ENCODE measurements at places on chromosomes 4 and X.
A peak's percentile ranks its signal among the peaks of the same experiment; 100 is the strongest.

DNA sequence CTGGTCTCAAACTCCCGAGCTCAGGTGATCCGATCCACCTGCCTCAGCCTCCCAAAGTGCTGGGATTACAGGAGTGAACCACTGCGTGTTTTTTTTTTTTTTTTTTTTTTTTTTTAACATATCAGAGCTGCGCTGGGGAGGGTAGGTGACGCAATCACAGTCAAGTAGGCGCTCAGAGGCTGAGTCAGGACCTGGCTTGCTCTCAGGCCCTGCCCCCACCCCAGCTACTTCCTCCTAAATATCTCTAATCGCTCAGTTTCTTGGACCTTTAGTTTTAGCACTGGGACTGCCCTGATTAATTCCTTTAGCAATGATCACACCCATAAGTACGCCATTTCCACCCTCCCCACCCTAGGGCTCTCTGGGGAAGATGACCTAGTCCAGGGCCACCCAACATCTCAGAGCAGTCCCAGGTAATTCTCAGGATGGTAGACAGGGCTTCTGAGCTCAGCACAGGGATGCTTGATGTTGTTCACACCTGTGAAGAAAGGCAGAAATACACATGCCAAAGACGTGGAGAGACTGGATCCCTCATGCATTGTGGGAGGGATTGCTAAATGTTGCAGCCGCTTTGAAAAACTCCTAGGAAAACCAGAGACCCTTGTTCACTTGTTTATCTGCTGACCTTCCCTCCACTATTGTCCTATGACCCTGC is 50.2 kb downstream of the DDX3X start:
- peak; percentile 51 for DNase-seq

DNA sequence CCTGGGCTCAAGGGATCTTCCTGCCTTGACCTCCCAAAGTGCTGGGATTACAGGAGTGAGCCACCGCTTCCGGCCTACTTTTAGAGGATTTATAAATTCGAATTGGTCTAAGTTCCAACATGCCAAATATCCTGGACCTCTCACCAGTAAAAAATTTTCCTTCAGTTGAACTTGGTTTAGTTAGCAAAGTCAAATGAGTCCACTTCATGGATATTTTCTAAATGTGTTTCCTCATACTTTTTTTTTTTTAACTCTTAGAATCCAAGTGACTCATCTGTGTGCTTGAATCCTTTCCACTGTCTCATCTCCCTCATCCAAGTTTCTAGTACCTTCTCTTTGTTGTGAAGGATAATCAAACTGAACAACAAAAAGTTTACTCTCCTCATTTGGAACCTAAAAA is 49.7 kb downstream of the RBM47 start:
- no peak for DNase-seq

DNA sequence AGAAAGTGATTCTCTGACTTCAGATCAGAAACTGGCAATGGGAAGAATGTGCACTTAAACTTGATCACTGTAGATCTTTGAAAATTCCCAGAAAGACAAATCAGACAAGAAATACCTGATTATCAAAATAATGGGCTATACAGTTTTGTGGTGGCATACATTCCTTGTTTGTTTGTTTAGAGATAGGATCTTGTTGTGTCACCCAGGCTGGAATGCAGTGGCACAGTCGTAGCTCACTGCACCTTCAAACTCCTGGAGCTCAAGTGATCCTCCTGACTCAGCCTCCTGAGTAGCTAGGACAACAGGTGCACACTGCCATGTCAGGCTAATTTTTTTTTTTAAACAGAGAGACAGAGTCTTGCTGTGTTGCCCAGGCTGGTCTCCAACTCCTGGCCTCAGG is 81.0 kb upstream of the SPRY1 start:
- DNase-seq: no peak

GRCh38 chr4:145083891-145084605 is 13.9 kb downstream of the ANAPC10 start:
- peak; percentile 45 for DNase-seq

GRCh38 chr4:124304941-124305340 is 407.6 kb downstream of the ANKRD50 start:
- DNase-seq: no peak

Measured in HCT116 (cell line).